Sigmoid colon (tissue), 7 donors: ENCODE measurements at places on chromosomes 1 and 21.

DNA sequence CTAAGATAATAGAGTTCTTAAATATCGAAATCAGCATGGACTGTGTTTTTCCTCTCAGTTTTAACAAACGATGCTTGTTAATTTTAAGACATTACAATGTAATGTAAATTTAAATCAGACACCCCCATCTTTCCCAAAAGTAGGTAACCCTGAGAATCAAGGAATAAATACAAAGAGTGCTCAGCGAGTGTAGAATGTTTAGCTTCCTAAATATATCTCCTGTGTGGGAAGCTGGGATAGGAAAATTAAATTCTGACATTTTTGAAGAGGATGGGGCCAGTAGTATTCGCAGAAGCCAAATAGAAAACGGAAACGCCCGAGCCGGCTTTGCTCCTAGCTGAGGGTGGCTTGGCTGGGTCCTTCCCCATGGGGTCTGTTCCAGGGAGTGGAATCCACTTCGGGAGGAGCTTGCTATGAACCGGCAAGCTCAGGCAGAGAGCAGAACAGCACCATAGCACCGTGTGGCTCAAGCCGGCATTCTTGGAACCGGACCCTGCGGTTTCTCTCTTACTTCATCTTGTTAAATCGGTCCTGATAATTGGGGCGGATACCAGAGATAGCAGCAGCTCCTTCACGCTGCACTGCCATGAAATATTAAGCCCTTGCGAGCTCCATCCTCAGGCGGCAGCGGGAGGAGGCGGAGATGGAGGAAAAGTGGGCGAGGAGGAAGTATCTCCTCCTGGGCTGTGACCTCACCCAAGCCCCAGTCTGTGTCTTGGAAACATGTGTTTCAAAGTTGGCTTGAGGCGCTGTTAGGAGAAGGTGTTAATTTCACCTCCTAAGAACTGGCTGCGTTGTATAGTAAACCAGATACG, 24.9 kb downstream of the MAP3K7CL start:
- H3K36me3 ChIP-seq: no peaks in the 10 kb centered on the region
- H3K27me3 ChIP-seq: no peaks in the 10 kb centered on the region
- DNase-seq: peak; percentile 73
- H3K4me1 ChIP-seq: no peaks in the 10 kb centered on the region
- no peak overlapping the region for H3K4me3 ChIP-seq

DNA sequence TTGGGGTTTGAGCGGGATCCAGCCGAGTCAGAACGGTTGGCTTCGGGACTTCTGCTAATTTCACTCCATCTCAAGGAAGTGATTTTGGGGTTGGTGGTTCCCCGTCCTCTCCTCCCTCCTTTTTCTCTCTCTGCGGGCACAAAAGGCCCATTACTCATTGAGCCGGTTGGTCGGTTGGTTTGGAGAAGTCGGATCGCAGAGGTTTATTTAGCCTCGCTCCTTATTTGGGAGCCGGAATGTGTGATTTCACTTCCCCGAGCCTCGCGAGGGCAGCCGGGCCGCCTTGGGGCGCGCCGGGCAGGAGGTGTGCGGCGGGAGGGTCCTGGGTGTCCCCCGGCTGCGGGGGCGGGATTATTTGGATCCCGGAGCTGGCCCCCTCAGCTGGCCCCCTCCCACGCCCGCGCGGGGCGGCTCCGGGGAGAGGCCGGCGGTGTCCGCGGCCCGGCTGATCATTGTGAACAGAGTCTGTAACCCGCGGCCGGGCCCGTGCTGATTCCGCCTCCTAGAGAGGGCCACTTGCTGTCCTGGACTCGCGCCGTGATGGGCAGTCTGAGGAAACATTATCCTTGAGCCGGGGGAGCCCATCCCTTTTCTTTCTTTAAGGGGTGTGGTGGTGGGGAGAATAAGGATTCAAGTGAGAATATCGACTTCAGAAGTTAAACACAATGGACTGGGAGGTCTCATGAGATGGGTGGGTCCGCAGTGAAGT, 1.2 kb downstream of the MAPKAPK2 start:
- no peaks in the 10 kb centered on the region for H3K27me3 ChIP-seq
- H3K4me1 ChIP-seq: peaks cover 49% of the 10 kb centered on the region
- peak overlapping the region; percentile 100 for H3K27ac ChIP-seq
- peak overlapping the region; percentile 74 for H3K4me3 ChIP-seq

- H3K4me3 ChIP-seq: no peak overlapping the region
- DNase-seq: no peak
- no peaks in the 10 kb centered on the region for H3K4me1 ChIP-seq
- no peak overlapping the region for H3K27ac ChIP-seq
These were observed 143.5 kb downstream of the C1orf94 start for GRCh38 chr1:34320053-34320669.

- no peaks in the 10 kb centered on the region for H3K4me1 ChIP-seq
- H3K36me3 ChIP-seq: no peaks in the 10 kb centered on the region
- H3K27me3 ChIP-seq: no peaks in the 10 kb centered on the region
- peak; percentile 96 for DNase-seq
- H3K27ac ChIP-seq: peak overlapping the region; percentile 92
- H3K4me3 ChIP-seq: no peak overlapping the region
These were observed 81.7 kb upstream of the ZNF648 start for GRCh38 chr1:182143154-182143657.

DNA sequence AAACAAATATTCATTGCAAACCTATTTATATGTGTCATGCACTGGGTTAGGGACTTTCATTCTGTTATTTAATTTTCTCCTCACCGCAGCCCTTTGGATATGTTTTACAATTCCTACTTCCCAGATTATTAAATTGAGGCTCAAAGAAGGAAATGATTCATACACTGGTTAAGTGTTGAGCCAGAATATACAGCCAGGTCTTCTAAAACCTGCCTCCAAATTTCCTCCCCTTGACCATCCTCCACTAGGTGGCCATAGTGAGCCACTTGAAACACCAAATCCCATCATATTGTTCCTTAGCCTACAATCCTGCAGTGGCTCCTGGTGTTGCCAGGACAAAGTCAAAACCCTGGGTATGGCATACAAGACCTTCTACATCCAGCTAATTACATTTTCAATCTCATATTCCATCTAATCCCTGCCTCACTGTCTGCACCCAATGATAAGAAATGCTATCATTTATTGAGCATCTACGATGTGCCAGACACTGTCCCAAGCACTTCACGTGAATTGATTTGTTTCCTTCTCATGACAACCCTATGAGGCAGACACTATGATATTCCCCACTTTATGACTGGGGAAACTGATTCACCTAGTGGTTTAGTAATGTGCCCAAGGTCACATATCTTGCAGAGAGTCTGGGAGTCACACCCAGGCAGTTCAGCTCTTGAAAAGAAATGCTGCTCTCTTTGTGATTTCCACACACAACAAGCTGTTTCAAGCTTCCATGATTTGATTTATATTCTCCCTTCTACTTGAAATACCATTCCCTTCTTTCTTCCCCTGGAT, 23.6 kb upstream of the KIRREL1 start:
- H3K36me3 ChIP-seq: no peaks in the 10 kb centered on the region
- peaks cover 20% of the 10 kb centered on the region for H3K4me1 ChIP-seq
- H3K27ac ChIP-seq: no peak overlapping the region
- H3K27me3 ChIP-seq: no peaks in the 10 kb centered on the region

DNA sequence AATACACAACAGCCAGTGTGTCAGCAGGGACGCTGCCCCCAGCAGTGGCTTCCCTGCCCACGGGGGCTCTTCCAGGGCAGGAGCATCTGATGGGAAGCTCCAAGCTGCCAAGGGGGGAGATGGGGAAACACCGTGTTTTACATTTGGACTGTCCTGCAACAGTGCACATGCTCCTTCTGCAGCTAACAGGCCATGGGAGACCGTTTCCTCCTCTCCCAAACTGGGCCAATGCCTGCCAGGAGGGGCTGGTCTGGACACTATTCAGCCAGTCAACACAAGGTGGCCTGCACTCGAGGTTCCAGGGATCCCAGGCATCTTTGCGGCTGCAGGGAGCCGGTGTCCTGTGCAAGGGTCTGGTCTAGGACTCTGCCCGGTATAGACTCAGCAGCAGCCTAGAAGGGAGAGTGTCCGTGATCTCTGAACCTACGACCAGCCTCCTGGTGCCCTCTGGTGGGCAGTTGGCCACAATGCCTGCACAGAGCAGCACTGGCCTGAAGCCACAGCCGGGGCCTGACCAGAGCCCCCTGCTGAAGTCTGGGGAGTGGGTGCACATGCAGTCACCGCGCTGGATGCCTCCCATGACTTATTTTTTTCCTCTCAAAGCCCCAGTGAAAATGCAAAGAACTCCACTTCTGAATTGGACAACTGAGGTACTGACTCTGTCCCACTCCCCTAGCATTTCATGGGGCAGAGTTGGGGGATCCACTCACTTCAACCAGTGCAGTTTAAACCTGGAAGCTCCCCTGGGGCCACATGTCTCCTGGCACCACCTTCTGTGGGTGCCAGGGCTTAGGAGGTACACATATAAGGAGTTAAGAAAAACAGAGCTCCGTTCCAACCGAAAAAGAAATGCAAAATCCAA, 33.3 kb downstream of the RCC2 start:
- DNase-seq: no peak
- H3K27me3 ChIP-seq: no peaks in the 10 kb centered on the region
- no peaks in the 10 kb centered on the region for H3K4me1 ChIP-seq
- no peak overlapping the region for H3K27ac ChIP-seq

DNA sequence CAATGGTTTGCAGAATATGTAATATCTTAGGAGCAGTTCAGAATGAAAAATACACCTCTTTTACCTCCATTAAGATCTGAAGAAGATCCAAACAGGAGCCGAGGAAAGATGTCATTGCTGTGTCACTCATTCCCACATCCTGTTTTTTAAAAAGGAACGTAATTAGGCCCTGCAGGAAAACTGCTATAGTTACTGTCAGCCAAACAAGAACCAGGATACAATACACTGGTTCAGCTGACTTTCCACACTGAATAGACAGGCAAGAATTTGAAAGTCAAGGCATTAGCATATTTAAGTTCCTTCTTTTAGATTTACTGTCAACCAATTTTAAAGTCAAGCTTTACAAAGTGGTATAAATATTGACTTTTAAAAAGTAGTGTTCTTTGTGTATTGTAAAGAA, 63.8 kb downstream of the IARS2 start:
- H3K4me1 ChIP-seq: no peaks in the 10 kb centered on the region
- no peak overlapping the region for H3K4me3 ChIP-seq
- H3K27ac ChIP-seq: no peak overlapping the region
- H3K27me3 ChIP-seq: no peaks in the 10 kb centered on the region

- H3K4me3 ChIP-seq: no peak overlapping the region
- no peak overlapping the region for H3K27ac ChIP-seq
- H3K4me1 ChIP-seq: no peaks in the 10 kb centered on the region
- H3K27me3 ChIP-seq: no peaks in the 10 kb centered on the region
These were observed 51.5 kb upstream of the RUNX3 start for GRCh38 chr1:24981631-24982005.

DNA sequence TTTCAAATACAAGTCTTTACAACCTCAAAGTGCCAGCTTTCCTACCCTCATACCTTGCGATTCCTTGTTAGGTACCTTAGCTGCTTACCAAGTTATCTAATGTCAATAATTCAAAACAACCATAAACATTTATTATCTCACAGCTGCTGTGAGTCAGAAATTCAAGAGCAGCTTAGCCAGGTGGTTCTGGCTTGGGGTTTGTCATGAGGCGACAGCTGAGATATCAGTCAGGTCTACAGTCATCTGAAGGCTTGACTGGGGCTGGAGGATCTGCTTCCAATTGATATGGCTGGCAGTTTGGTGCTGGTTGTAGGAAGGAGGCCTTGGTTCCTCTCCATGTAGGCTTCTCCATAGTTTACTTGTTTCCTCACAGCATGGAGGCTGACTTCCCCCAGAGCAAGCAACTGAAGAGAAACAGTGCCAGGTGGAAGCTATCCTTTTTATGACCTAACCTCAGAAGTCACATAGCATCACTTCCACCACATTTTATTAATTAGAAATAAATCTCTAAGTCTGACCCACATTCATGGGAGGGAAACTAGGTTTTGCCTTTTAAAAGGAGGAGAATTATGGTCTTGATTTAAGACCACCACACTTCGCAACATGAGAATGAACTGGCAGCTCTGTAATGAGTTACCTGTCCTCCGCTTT, 103.3 kb upstream of the FGGY start:
- no peaks in the 10 kb centered on the region for H3K27me3 ChIP-seq
- no peak for DNase-seq
- no peaks in the 10 kb centered on the region for H3K36me3 ChIP-seq
- no peak overlapping the region for H3K27ac ChIP-seq
- no peak overlapping the region for H3K4me3 ChIP-seq

GRCh38 chr1:180157576-180158057, 2.9 kb downstream of the QSOX1 start:
- H3K4me3 ChIP-seq: no peak overlapping the region
- H3K4me1 ChIP-seq: no peaks in the 10 kb centered on the region
- DNase-seq: no peak
- H3K27ac ChIP-seq: no peak overlapping the region

DNA sequence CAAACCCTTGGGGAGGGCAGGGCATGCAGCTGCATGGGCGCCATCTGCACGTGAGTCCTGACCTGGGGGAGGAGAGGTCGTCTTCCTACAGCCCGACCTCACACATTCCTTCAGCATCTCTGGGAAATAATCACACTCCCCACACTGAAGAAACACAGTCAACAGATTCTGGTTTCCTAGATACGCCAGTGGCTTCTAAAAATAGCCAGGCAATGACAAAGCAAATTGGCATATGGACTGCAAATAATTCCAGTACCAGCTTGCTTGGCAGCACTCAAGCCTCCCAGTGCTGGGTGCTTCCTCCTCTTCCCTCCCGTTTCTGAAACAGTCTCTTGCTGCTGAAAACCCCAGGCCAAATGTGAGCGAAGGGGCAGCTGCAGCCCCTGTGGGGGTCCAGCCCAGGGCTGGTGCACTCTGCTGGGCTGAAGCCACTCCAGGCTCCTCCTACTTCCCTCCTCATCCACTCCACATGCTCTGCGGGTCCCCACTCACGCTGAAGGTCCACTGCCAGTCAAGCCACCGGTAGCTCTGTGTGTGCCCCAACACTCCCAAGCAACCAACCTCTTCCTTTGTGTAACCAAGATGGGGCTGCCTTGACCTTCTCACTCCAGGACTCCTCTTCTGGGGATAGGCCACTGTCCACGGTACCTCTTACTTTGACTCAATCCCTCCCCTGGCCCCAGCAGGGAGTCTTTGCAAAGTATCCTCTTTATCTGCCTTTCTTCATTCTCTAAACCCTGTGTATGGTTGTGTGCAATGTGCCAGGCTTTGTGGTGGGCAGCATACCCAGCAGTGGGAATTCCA, 69.0 kb downstream of the KCND3 start:
- H3K4me3 ChIP-seq: no peak overlapping the region
- H3K27me3 ChIP-seq: no peaks in the 10 kb centered on the region
- H3K4me1 ChIP-seq: peaks cover 24% of the 10 kb centered on the region
- no peaks in the 10 kb centered on the region for H3K36me3 ChIP-seq
- DNase-seq: peak; percentile 63

DNA sequence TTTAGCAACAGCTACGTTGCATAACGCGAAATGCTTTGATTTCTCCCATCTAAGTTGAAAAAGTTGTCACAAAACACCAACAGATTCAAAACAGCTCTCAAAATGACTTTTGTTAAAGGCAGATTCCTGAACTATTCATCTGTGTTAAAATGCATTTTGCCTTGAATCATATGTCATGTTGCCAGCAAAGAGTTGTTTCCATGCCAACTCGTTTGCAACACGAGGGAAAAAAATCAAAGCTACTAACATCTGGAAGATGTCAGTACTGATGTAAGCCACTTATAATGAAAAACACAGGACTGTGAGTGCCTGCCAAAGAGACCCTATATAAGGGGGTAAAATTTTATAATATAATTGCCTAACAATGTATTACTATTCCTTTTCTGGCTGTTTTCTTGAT, 182.7 kb upstream of the PTBP2 start:
- H3K27ac ChIP-seq: peak overlapping the region; percentile 80
- no peaks in the 10 kb centered on the region for H3K27me3 ChIP-seq
- no peaks in the 10 kb centered on the region for H3K36me3 ChIP-seq
- no peaks in the 10 kb centered on the region for H3K4me1 ChIP-seq
- DNase-seq: peak; percentile 85
